ENCODE measurements at places on chromosomes 5 and 9.

- no peak for DNase-seq
Observed at GRCh38 chr9:35716230-35716629, 15.8 kb downstream of the TLN1 start.

DNA sequence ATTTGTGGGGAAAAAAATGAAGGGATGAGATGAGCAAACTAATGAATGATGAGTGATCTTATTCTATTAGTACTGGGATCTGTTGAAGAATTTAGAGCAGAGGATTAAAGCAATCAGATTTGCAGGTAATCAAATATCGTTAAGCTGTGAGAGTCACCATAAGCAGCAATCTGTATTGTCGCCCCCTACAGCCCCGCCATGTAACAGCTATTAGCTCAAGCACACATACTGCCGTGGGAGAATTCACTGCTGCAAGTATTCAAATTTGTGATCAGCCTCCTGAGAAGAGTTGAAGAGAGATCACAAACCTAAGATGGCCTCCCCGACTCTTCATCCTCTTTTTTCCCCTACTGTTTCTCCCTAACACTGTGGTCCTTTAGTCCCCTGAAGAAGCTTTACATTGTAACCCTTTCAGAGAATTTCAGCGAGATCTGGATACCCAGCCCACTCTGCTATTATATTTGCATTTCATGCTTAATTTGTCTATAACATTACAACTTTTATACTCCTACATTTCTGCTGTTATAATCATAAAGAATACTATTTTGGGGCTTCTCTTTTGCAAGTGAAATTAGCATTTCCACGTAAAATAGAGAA lies 28.5 kb upstream of the PHF24 start:
- no peak for DNase-seq

DNA sequence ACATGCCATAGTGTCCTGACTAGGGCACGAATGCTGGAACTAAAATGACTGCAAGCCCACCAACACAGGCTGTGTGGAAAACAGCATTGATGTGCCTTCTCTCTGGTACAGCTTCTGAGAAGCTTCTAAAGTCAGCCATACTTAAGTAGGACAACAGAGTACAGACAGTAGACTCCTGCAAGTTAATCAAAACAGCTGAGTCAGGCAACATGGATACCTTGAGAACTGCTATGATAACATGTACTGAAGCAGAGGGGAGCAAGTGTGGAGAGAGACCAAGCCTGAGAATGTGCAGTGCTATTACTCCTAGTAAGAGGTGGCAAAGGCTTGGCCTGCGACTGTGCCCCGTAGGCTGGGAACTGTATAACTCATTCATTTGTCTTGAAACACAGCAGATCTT lies 2.5 kb downstream of the ISCA1 start:
- DNase-seq, result no peak

GRCh38 chr9:350384-350783 lies 135.7 kb downstream of the DOCK8 start:
- no peak for DNase-seq

GRCh38 chr5:76764374-76764773 lies 48.4 kb downstream of the F2R start:
- DNase-seq, result no peak

GRCh38 chr5:77983482-77984199 lies 207.5 kb upstream of the TBCA start:
- DNase-seq, result no peak

GRCh38 chr5:174610968-174611367 lies 113.4 kb upstream of the MSX2 start:
- no peak for DNase-seq

DNA sequence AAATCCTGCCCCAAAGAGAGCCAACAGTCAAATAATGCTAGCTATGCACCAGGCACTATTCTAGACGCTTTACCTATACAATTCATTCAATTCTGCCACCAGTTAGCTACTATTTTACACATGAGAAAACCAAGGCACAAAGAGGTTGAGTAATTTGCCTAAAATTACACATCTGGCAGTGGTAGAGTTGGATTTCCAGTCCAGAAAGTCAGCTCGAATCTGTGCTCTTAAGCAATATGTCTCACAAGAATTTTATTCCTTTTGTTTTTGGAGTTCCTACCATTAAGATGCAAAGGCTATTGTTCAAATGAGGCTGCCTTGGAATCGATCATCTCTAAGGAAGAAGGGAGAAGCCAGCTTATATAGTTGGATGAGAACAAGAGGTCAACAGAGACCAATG lies 256.9 kb upstream of the RASA1 start:
- no peak for DNase-seq

- DNase-seq, result no peak
Observed at GRCh38 chr5:96902876-96903275, 26.6 kb downstream of the ERAP2 start.

- no peak for DNase-seq
Observed at GRCh38 chr5:170470808-170471404, 32.9 kb upstream of the KCNIP1 start.

DNA sequence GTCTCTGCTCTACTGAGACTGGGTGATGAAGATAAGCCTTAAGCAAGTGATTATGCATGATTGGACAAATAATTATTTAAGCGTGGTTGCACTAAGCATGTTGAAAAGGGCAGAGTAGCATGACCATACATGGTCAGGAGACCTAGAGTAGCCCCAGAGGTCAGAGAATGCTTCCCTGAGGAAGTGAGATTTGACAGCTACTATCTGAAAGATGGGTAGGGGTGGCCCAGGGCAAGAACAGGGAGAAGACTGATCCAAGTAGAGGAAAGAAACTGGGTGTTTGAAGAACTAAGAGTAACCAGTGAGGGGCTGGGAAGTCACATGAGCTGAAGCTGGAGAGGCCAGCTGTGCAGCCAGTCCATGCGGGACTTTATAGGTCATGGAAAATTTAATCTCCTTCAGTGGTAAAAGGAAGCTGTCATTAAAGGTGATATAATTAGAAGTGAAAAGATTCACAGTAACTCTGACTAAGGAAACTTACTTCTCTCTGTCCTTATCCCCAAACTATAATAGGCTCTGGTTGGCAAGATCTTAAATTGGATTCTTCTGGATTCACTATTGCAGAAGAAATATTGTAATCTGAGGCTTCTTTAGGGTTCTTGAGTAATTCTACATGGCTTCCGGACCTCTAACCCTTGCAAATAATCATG lies 35.2 kb downstream of the YIPF5 start:
- DNase-seq, result no peak

DNA sequence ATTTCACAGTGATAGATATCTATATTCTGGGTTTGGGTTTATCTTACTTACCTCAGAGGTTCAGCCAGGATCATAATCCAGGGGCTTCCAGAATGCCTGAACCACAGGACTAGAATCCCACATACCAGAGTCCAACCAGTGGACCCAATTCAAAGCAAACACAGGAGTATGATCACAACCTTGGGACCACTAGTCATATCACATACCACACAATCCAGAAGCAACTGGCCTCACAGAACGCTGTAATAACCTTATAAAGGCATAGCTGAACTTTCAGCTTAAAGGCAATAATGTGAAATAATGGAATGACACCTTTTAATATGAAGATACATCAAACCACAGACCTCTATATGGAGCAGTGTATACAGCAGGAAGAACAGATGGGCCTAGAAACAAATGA lies 25.3 kb downstream of the RAPGEF6 start:
- no peak for DNase-seq

- DNase-seq, result no peak
Observed at GRCh38 chr5:33997331-33997983, 10.4 kb downstream of the AMACR start.

- peak; percentile 23 for DNase-seq
Observed at GRCh38 chr9:112097712-112098688, 77.1 kb downstream of the SUSD1 start.

DNA sequence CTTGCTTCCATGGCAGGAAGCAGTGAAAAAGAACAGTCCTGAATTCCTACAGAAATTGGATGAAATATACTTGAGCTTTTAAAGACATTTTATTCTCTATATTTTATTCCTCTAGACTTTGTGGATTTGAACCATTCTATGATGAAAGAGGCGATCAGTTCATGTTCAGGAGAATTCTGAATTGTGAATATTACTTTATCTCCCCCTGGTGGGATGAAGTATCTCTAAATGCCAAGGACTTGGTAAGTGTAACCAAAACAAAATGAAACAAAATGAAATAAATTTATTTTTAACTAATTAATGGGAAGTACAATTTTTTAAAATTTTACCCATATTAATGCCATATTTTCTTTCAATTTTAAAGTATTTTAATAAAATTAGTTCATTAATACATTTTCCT lies 34.1 kb downstream of the STARD4 start:
- no peak for DNase-seq

GRCh38 chr9:113542741-113543140 lies 79.2 kb downstream of the RGS3 start:
- no peak for DNase-seq

DNA sequence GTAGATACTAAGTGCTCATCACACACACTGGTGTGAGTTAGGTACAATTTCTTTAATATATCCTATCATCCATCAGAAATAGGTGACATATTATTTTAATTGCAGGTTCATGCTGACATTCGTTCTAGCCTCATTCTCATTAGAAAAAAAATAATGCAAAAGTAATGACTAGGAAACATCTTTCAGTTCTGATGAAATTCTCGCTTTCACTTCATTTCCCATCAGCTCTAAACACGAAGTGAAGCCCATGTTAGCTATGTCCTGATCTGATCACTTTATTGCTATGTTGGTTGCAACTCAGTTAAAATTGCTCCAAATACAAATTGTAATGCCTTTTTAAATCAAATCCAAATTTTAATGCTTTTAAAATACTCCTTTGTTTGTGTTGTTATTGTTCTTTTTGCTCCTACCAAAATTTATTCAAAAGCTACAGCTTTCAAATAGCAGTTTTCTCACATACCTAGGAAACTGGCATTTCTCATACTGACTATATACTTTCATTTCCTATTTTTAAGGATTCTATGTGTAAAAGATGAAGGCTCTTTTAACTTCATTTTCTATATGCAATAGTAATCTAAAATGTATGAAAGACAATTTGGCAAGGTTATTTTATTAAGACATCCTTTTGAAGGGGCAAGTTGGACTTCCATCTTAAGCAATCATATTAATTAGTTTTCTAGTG lies 1237.8 kb upstream of the ACO1 start:
- no peak for DNase-seq

- DNase-seq, result no peak
Observed at GRCh38 chr9:10875752-10876151, 262.9 kb upstream of the PTPRD start.

DNA sequence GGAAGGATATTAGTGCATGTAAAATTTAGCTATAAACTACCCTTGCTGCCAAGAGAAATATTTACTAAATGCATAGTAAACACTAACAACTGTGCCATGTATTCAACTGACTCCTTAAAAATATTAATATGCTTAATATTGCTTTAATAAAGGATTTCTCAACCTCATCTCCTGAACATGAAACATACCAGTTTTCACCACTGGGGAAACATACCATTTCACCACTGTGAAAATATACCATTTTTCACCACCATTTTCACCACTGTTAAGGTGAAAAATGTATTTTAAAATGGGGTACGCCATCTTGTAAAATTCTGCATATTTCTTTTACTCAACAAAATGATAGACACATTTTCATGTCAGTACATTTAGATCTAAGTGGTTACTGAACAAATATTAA lies 4.5 kb downstream of the RAB14 start:
- DNase-seq, result no peak

DNA sequence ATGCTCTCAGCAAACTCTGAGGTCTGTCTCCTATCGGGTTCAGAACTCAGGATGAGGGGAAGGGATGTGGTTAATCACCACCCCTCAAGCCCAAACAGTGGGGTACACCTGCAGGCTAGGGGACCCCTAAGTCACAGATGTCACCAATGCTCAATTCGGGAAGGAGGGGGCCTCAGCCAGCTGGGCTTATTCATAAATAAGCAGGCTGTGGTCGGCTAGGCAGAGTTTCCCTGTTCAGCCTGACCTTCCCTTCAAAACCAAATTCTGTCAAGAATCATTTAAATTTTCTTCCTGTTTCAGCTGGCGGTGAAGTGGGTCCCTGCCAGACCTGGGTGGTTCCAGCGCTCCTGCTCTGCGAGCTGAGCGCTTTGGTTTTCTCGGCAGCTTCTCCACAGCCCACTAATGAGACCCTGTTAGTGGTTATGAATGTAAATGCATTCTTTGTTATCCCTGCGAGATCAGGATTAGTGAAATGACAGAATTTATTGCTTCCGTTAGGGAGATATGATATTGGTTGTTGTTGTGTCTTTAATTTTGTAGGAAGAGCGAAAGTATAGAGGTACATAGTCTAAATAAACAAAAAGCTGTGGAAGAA lies 68.3 kb downstream of the AK8 start:
- no peak for DNase-seq

Measured in activated CD8-positive, alpha-beta memory T cell treated with anti-CD3 and anti-CD28 coated beads for 1 hour (primary cell).